ENCODE measurements at places on chromosomes 5 and 9.

DNA sequence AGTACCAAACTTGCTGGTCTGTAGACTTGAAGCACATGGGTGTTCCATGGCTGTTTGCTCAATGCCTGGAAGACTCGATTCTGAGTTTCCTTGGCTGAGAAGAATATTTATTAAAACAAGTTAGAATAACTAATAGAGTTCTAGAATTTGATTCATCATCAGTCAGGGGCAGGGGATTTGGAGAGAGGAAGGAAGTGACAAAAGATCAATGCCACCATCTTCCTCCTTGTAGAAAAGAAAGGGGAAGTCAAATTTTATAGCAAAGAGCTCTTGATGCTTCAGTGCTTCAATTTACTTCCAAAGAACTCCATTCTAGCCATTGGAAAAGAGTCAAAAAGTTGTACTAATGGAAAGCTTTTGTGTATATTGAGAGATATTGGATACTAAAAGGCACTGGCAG is 236.3 kb downstream of the MCTP1 start:
- peak; percentile 78 for DNase-seq

DNA sequence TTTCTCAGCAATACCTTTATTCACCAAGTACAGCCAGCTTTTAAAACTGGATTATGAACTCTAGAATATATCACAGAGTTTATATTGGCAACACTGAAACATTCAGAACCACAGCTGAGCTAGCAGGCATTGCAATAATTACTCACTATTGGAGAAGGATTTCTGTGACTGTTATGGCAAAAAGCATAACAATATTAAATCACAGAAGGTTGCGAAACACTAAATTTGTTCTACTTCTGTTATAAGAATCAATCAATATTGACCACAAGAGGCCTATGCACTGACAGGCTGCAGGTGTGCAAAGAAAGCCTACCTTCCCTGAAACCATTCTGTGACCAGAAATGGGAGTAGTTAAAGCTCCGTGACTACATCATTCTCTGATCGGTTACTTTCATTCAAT is 59.2 kb downstream of the AP3B1 start:
- DNase-seq, result no peak

DNA sequence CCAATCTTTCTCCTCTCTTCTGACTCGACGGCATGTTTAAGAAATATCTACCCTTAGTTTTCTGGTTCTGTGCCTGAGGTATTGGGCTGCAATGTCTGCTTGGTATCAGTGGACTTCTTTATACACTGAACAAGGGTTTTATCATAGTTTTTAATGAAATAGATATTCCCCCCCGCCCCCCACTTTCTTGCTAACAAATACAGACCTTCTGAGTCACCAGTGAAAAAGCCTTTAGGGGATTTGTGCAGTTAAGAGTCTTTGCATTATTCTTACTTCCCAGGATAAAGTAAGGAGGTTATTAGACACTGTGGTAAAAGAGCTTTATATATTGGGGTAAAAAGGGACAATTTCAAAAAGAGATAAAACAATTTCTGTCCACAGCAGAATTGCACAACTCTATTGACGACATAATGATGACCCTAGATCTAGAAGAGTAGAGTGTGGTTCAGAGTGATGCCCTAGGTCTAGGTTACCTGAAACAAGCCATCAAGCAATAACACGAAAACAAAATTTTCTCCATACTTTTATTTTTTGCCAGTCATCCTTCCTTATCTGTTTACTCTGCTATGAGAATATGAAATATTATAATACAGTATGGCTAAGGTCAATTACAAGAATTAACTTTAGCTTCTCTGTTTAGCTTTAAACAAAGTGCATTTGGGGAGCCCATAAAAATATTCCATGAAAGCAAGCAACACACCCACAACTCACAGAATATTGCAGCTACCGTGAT is 110.7 kb downstream of the PLK2 start:
- no peak for DNase-seq

DNA sequence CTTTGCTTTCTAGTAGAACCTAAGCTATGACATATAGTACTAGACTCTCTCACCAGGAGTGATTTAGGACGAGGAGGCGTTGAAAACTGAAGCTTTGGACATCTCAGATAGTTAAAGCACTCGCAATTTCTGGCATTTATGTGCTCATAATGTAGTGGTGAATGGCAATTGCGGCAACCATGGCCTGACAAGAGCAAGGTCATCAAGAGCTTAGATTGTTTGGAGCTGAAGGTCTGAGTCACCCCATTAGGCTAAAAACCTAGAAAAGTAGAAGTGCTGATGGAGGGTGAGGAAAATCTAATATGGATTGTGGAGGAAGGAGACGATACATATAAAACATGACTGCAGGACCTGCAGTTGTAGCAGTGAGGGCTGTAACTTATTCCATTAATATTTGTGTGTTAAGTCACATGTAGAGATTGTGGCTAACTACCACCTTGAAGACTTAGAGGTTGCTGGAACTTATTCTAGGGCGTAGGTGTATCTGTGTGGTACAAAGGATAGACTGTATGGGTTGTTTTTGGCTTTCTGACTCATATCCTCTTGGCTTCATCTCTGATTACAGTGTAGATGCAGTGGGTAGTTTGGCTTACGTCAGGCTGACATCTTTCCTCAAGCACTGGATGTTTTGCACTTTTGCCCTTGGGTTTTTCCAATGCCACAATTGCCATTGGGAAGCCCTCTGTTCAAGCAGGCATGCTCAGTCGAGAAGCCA is 138.9 kb upstream of the CDKN2B start:
- peak; percentile 64 for DNase-seq

GRCh38 chr9:112332977-112333638 is at the start of gene PTBP3:
Gene PTBP3 (minus strand): TSS chr9:112333619. CDS start chr9:112297865, 35,754 bp downstream.
- DNase-seq, result peak; percentile 71

DNA sequence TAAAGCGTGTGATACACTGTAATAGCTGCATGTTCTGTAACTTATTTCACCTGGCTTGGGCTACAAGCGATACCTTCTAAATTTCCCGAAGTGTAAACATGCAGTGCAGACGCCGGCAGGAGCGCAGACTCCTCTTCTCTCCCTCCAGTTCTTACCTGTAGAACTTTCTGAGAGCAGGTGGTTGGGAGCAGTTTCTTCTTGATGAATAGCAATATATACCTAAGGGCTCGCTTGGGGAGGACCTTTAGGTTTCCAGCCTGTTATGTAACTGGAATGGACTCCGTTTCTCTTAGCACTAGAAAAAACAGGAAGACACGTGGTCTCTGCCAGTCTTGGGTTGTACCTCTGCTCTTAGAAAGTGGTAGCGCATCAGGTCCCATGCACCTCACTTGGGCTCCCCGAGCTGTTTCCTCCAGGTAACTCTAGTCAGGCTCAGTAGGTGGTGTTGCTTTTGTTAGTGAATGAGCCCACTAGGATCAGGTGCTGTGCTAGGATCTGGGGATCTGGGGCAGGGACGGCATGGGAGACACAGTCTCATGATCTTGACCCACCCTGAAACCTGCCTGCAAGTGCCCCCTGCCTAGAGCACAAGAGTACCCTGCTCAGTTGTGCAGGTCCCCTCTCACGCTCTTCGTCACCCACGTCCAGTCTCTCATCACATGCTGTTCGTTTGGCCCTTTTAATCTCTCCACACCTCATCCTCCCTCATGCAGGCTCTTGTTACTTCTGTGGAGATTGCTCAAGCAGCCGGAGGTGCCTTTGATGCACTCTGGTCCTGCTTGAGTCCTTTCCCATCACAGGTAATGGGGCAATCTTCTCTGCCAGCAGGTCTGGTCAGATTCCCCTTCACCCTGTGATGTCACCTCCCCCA is 2.8 kb downstream of the TENT4A start:
- DNase-seq, result peak; percentile 45

Data from suppressor macrophage (primary cell).